ENCODE measurements at places on chromosomes 2 and 18. TPM values are rescaled to one million over a fixed set of nuclear protein-coding genes. Genes with fewer than 3 reads are reported as not detected.

The PAIP2B gene
- total RNA-seq = 1.2 TPM

The TRABD2A gene
- total RNA-seq = 0.59 TPM

The OSR1 gene
- not detected for total RNA-seq

The C1GALT1C1L gene
- 0.20 TPM for total RNA-seq

The KRTCAP3 gene
- total RNA-seq = not detected

The STARD6 gene
- total RNA-seq = 0.33 TPM

The CIB4 gene
- not detected for total RNA-seq

The CNRIP1 gene
- 40.0 TPM for total RNA-seq

The CD207 gene
- not detected for total RNA-seq

The DNAJC5G gene
- total RNA-seq = not detected

The HOXD4 gene
- not detected for total RNA-seq

The MPP4 gene
- 9.0 TPM for total RNA-seq

The TUBA3E gene
- total RNA-seq = not detected

The LTBP1 gene
- 41.9 TPM for total RNA-seq

The VWC2L gene
- not detected for total RNA-seq

The MARCHF4 gene
- 3.6 TPM for total RNA-seq

The C2orf15 gene
- total RNA-seq = 0.28 TPM

The ZNF397 gene
- 3.8 TPM for total RNA-seq

The UGT1A10 gene
- total RNA-seq = not detected

The MBP gene
- 0.53 TPM for total RNA-seq

The MEP1B gene
- not detected for total RNA-seq

The SCYGR4 gene
- total RNA-seq = not detected

The OTOS gene
- total RNA-seq = not detected
